ENCODE measurements at places on chromosomes 1 and 21.

GRCh38 chr1:150579945-150580642, 684 bp upstream of the MCL1 start:
- DNase-seq = no peak

DNA sequence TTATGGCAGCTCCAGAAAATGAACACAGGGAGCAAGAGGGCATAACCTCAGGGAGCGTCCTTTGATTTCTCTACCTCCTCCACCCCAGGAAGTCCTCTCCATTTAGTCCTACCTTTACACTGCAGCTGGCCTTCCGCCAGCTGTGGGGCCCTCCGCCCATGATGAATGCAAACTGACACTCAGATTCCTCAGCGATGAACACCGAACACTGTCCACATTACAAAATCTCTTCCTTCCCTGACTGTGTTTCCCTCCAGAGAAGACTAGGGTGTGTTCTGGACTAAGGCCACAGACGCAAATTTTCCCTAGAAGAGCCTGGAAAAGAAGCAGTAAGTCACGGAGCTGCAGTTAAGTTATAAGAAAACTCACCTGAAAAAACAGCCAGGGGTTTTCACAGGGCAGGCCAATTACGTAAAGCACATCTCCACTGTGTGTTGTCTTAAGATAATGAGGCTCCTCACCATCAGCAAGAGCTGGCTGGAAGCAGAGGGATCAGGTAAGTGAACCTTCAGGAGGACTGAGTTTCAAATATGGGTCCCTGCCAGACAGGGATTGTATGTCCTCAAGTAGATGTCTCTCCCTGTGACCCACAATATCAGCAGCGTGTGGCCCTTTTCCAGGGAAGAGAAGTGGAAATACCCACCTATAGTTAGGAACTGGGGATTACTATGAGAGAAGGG, 46.3 kb upstream of the ATP1B1 start:
- no peak for DNase-seq

DNA sequence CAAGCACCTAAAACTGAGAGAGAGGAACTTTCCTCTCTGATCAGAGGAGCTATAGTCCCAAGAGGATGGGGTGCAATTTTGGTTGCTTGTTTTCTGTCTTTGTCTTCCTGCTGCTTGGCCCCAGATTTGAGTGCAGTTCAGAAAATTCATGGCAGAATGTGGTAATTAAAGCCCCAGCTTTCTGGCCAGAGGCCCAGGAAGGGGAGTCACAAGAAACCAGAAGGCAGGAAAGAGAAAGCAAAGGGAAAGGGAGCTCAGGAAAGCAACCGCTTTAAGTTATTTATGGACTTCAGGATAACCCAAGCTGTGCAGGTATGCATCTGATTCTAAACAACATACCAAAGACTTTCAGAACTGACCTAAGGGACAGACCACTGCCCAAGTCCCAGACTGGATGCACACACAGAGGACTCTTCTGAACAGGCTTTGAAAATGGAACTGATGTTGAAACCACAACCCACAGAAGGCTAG, 88.8 kb downstream of the ST3GAL3 start:
- DNase-seq = peak; percentile 47

DNA sequence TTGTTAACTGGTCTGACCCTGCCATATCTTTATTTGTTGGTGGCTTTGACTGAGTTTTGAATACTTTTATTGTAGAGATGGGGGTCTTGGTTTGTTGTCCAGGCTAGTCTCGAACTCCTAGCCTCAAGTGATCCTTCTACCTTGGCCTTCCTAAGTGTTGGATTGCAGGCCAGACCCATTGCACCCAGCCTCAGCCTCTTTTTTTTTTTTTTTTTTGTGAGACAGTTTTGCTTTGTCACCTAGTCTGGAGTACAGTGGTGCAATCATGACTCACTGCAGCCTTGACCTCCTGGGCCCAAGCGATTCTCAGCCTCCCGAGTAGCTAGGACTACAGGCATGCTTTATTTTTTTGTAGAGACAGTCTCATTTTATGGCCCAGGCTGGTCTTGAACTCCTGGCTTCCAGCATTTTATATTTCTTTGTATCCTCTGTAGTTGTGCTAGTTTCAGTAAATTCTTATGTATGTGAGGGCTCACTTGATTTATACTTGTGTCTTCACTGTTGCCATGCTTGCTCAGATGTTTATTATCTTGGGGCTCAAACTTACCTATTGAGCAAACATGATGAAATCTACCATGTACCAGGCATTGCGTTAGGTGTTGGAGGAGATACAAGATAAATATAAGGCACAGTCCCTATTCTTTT, 24.1 kb downstream of the THRAP3 start:
- DNase-seq = peak; percentile 61

Measured in HL-60 (cell line).